Cerebellar nuclear complex (tissue), 1 donor: ENCODE measurements at places on chromosomes 2 and 18.

DNA sequence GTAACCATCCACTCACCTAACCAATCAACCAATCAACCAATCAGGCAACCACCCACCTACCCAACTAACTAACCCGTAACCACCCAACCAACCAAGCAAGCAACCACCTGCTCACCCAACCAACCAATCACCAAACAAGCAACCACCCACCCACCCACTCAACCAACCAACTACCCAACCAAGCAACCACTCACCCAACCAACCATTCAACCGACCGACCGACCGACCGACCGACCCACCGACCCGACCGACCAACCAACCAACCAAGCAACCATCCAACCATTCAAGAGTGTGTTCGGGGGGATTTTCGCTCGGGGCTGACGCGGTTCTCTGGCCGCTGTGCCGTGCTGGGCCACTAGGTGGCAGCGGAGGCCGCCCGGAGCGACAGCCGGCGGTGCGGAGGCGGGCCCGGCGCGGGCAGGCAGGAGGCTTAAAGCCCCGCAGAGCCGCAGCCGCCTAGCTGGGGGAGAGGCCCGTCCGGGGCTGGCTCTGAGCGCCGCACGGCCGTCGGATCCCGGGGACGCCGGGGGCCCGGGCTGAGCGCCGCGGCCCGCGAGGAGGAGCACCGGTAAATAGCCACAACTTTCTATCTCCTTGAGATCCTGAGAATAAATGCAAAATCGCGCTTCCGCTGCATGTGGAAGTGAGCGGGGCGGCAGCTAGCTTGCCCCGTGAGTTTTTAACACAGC is at the start of gene MC5R:
TSS of gene MC5R (plus strand) at position 443 of the 689 bp plus-strand sequence. CDS start 1,617 bp downstream, outside the sequence.
- no peak for DNase-seq

- DNase-seq: no peak
Observed at GRCh38 chr2:130371723-130372054, 15.8 kb downstream of the PTPN18 start.

- DNase-seq: no peak
Observed at GRCh38 chr2:172081221-172082022, 3.9 kb upstream of the DLX1 start.

GRCh38 chr2:12479065-12479601 is 237.6 kb upstream of the TRIB2 start:
- no peak for DNase-seq

DNA sequence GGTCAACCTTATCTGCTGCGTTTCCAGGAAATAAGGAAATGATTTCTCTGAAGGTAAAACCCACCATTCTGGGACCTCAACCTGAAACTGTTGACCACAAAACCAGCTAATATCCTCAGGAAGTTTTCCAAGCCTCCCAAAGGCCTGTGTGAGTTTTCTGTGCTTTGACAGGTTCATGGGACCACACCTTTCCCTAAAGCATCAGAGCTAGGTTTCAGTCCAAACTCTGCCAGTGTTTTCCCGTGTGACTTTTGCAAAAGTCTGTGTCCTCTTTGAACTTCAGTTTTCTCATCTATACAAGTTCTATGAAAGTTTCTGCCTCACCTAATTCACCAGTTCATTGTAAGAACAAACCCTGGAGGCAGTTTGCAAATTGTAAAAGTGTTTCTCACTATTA is 39.8 kb downstream of the VSNL1 start:
- no peak for DNase-seq

DNA sequence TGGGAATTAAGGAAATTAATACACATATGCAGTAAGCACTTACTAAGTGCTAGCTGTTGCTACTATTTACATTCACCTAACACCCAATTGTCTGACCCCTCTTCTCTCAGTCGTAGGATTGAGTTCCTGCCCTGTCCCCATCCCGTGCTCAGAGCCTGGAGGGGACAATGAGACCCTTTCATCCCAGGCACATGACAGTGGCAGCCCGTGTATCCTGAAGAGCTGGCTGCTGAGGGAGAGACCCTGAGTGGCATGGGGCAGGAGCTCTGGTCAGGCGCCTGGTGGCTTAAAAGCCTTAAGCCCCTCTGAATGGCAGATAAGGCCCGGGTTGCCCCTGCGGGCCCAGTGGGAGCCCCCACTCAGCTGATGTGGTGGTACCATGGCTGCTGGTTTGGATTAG is 99.0 kb downstream of the DYSF start:
- DNase-seq: no peak

- no peak for DNase-seq
Observed at GRCh38 chr2:149218497-149218896, 111.9 kb upstream of the LYPD6 start.

DNA sequence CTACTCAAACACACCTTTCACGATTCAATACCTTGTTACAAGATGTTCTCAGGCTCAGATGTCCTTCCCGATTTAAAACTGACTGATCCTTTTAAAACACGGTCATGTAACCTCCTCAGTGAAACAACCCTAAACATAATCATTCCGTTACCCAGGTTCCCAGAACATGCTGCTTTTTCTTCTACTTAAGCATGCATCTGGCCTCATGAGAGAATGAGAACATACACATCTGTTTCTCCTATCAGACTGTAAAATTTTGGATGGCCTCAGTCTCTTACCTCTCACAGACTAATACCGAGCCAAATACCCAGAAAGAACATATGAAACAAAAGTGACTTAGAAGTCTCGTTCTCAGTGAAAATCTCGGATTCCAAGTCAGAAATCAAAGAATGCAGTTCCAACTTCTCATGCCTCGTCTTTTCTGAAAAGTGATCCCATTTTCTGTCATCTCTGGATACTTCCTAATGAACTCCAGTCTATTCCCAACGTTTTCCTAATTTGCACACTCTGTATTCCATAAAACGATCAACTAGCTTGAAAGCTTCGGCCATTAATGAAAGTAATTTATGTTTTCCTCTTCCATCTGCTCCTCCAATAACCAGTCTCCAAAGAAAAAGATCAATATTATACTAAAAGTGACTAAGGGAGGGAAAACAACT is 919 bp downstream of the SF3B1 start:
- no peak for DNase-seq

DNA sequence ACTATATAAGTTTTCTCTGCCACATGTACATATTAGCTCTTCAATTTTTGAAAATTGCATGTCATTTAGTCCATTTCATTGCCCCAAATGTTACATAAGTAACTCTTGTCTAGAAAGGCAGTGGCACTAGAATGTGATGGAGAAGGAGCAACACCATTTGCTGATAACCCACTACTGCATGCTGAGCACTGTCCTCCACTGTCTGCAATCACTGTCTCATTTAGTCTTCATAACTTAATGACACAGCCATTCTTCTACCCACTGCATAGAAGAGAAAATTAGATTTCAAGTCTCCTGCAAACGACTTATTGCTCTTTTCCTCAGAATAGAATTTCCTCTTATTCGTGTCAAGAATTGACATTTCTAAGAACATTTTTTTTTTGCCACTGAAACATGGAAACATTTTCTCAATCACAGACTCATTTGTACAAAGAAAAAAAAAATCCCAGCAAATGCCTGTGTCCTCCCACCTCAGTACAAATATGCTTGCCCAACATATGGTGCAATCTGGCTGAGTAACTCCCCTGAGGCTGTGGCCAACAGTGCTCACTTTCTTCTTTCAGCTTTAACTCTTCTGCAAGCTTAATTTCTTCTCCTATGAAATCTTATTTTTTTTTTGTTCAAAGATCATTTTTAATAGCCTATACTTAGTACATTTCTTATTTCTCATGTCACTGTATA is 768.6 kb upstream of the HS6ST1 start:
- DNase-seq: no peak

DNA sequence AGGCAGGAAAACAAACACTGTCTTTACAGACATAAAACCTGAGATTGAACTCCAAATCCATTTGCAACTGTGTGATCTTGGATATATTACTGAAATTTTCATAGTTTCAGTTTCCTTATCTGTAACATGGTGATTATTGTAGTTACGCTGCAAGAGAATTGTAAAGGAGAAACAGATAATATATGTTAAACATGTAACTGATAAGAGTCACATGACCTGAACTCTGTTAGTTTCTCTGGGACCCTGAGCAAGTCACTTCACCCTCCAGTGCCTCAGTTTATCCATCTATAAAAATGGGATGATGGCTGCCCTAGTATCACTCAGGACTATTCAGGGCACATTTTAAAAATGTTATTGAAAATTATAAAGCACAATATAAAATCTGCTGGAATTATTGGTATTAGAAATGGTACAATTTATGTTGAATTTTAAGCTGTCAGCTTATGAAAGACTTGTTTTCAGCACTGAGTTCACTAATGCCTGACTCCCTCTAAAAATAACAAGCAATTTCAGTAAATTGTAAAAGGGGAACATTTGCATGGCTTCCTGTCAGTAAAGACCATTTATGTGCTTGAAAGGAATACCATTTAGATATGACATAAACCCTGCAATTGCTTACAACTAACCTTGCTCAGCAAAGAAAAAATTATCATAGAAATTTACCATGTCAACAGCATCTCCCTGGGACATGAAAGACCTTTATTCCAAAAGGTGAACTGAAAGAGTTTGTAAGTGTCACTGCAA is 393.5 kb downstream of the RAD51AP2 start:
- DNase-seq: no peak

GRCh38 chr2:9002637-9003365 is 683 bp downstream of the MBOAT2 start:
- no peak for DNase-seq

DNA sequence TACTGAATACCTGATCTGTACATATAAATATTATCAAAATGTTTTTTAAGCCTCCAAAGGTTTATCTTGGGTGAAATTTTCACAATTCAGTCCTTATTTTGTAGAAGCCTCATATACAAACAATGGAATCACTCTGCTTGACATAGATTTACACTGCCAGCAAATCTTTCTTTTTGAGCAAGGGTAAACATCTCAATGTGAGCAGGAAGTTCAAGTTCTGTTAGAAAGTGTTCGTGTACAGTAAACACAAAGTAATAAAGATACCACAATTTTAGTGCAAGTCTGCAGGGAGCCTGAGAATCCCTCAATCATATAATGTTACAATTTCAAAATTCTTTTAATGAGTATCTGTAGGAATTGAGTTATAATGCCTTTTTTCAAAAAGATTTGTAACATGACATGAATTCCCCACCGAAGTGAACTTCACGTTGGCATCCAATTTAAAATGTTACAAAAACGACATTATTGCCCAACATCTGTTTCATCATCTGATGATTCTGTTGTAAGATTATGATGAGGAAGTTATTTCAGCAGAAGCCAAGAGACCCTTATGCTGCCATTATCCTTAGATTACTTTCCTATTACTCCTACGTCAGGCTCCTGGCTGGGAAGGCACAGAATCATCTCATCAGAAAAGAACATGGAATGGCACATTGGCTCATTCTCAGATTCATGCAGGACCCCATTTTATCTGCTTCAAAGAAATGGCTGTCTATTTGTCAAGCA is 283.9 kb upstream of the ACVR2A start:
- DNase-seq: no peak

DNA sequence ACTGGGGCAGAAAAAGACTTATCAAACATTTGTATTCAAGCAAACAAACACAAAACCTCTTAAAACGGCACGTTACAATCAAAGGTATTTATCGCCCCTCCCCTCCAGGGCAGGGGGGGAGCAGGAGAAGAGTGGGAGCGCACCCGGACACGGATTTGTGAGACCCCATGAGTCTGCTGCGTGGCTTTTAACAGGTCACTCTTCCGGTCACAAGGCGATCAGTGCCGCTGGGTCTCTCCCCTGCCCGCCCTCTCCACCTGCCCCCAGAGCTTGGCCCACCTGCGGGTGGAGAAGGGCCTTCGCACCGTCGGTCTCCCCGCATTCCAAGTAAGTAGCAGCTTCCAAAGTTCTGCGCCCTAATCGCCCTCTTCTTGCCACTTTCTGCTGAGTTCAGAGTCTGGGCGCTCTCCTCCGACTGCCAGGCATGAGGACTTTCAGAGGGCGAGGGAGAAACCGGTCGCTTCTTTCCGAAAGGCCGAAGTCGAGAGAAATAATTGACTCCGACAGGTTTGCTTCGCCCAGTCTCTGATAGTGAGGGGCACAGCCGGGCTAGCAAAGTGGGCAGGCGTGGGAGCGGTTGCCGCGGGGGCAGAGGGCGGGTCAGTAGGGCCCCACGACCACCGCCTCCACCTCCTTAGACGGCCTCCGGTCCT is 800 bp downstream of the RPRM start:
- DNase-seq: no peak

DNA sequence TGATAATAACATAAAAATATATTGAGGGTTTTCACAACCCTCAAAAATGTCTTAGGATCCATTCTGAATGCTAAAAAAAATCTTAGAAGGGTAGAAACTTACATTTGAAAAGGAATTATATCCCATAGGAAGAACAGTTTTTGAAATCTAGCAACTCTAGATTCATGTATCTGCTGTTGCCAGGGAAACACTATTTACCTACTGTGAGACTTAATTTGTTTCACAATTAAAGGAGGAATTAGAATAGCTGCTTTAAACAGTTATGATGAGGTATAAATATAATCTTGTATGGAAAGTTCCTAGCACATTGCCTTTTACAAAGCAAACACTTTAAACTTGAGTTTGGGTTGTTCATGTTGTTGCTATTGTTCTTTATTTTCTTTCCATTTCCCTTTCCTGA is 988.2 kb downstream of the SUCLG1 start:
- DNase-seq: no peak

- DNase-seq: no peak
Observed at GRCh38 chr2:194104687-194105086, 1552.3 kb upstream of the SLC39A10 start.

DNA sequence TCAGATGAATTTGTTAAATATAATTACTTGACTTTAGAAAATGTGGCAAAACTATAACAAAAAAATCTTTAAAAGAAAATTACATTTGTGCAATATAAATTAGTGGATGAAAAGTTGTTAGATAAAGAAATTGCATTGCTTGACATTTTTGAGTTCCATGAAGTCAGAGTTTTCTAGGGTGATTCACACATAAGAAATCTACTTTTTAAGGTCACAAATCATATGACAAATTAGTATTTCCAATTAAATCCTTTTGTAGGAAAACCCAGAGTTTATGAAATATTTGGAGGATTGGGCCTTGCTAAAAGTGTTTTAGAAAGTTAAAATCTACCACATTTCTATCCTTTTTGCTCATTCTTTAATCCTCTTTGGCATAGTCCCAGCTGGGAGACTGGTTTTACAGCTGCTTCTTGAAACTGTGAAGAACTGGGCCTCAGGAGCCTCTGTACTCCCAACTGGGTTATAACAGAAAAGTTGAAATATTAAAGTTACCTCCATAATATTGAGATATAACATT is 289.2 kb downstream of the LRRTM4 start:
- DNase-seq: no peak

DNA sequence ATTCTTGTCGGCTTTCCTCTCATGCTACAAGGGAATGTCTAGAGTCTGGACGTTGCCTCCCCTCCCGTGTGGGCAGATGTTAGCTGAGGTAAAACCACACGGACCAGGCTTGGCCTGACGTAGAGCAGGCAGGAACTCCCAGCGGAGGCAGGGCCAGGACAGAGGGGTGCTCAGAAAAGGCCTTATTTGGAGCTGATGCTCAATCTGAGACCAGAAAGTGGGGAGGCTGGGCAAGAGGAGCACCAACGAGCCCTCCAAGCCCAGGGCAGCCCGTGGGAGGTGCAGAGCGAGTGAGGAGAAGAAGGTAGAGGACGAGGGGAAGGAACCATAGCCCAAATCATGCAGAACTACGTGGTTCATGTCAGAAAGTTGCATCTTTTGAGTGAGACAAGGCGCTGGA is 9.0 kb downstream of the TEX51 start:
- DNase-seq: no peak
